Fibroblast of lung (primary cell): ENCODE measurements at places on chromosomes 7 and 10.

DNA sequence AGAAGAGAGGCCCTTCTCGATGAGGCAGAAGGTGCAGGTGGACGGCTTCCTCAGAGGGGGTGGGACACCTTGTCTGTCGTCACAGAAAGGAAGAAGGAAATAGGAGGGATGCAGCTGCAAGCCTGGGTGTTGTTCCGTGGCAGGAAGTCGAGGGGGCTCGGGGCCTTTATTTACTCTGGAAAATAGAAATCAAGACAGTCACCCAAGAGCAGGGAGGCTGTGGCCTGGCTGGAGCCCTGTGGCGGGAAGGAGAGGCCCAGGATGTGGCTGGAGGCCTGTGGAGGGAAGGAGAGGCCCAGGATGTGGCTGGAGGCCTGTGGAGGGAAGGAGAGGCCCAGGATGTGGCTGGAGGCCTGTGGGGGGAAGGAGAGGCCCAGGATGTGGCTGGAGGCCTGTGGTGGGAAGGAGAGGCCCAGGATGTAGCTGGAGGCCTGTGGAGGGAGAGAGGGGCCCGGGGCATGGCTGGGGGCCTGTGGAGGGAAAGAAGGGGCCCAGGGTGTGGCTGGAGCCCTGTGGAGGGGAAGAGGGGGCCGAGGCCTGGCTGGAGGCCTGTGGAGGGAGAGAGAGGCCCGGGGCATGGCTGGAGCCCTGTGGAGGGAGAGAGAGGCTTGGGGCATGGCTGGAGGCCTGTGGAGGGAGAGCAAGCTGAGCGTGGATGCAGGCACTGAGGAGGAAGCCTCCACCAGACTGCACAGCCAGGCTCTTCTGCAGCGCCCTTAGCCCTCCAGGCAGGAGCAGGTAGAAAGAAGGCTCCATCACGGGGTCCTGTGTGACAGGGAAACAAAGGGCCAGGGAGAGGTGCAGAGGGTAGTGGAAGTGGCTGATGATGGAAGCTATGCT is 97.3 kb upstream of the SFMBT2 start:
- DNase-seq, result no peak

DNA sequence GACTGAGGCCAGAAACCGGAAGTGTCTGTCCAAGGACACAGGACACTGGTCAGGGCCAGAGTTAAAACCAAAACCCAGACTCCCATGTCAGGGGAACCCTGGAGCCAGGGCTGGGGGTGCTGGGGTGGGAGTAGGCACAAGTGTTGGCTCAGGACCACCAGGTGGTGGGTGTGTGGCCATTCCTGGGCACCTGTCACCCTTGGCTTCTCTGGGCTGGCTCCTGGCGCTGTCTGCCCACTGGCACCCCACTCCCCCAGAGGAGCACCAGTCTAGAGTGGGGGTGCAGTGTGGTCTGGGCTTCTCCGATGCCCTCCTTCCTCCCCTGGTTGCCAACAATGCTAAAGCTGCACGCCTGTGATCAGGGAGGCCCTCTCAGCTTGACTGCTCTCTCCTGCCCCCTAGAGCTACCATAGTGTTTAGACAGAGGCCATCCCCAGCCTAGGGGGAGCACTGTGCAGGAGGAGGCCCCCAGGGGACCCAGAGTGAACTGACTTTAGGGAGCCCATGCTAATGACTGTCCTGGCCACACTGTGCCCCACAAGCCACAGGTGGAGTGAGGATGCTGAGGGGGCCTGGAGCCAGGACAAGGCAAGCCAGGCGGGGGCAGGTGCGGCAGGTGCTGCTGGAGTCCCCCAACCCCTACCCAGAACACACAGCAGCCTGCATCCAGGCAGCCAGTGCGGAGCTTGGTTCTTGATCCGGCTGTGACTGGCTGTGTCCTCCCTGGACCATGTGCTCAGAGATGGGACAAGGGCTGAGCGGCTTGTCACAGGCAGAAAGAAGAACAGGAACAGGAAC is 11.0 kb downstream of the RASGEF1A start:
- no peak for DNase-seq

GRCh38 chr10:22611425-22612115 is 102.8 kb downstream of the PIP4K2A start:
- no peak for DNase-seq

DNA sequence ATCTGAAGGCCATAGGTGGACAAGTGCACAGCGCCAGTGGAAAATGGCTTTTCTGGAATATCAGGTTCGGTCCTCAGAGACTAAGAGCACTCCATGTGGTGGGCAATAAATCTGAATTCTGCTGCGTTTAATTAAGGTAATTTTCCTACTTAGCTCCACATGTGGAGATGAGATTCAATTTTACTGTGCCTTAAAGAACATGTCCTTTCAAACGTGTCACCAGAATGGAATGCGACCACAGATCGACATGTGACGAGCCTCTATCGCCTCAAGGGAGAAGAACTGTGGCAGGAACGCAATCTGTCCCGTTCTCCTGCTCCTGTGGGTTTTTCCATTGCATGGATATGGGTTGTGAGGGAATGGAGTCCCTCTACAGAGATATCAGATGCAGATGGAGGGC is 205.3 kb upstream of the ZNF32 start:
- peak; percentile 40 for DNase-seq

GRCh38 chr10:107544706-107545520 is 380.4 kb upstream of the SORCS1 start:
- no peak for DNase-seq

GRCh38 chr7:41630741-41631140 is 72.1 kb downstream of the INHBA start:
- no peak for DNase-seq

DNA sequence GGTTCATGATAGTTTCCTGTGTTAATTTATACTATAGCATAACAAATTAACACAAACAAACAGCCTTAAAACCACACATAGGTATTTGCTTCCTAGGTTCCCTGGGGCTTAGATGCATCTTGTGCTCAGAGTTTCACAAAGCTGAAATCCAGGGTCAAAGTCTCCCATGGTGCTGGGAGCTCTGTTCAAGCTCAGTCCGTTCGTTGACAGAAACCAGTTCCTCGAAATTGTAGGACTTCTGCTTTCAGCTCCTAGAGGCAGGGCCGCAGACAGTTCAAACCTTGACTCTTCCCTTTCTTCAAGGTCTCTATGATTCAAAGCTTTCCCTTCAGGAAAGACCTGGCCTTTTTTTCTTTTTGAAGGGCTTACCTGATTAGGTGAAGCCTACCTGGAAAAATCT is 90.5 kb downstream of the VSTM2A start:
- DNase-seq, result no peak

DNA sequence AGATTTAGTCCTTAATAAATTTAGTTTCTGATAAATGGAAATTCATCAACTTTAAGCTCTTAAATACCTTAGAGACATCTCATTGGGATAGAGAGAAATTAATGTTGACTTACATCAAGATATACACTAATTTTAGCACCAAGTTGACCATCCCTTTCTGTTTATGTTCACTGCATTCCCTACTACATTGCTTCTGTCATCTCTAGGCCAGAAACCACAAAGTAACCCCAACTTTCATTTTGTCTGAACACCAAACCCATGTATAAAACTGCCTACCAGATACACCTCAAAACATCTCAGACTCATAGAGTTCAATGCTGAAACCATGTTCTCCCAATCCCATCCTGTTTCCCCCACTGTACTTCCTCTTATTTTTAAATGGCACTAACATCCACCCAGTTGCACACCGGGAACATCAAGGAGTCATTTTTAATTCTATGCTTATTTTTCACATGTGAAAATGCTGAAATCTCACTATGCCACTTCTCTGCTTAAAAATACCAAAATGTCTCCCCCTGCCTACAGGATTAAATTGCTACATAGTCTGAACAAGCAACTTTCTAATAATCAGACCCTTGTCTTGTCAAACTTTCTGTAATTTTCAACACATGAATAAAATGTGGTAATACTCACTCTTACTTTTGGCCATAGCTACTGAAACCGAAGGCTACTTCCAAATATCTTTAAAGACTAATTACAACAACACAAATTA is 201.6 kb downstream of the SEMA3D start:
- peak; percentile 30 for DNase-seq

GRCh38 chr7:116886543-116887156 is 24.3 kb downstream of the CAPZA2 start:
- no peak for DNase-seq

DNA sequence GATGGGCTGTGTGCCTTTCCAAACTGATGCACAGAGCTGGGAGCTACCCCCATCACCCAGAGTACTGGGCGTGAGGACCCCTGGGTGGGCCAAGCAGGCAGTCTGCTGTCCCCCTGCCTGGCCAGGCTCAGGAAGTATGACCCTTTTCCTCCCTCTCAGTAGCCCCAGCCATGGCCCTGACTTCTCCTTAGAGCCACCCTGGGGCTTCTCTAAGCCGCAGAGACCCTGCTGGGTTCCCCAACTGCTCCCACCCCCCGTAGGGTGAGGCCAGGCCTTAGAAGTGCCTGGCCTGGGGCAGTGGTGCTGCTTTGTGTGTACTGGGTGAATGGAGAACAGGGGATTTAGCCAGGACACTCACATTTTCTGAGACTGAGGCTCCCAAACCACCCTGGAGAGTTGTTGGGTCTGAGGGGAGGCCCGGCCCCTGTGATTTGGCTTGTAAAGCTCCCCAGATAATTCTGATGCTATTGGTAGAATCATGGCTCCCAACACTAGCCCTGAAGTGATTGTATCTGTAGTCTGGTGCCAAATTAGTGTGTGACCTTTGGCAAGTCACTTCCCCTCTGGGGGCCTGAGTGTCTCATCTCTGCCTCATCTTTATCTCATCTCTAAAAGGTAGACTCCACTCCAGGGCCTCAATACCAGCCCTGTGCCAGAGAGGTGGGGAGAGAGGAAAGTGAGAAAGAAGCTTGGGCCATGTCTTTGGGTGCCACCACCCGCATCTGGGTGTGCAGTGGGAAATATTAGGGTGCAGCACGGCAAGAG is 99.7 kb upstream of the PPIF start:
- no peak for DNase-seq

GRCh38 chr7:123724817-123725253 is 24.0 kb downstream of the WASL start:
- no peak for DNase-seq

DNA sequence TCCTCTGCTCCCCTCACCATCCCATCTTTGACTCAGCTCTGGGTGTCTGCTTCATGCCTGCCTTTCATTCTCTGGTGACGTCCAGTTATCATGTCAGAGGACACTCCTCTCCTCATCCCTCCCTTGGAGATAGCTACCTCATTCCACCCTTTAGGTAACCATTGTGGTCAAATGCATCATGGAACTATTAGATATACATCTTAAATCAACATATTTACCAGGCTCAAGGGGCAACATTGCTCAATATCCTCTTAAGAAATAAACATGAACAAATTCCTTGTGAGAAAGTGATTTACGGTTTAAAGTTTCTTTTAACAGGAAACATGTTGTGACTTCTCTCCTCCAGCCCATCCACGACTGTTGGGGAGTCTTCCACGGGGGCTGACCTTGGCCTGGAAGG is 511.6 kb upstream of the IGFBP3 start:
- DNase-seq, result peak; percentile 69

DNA sequence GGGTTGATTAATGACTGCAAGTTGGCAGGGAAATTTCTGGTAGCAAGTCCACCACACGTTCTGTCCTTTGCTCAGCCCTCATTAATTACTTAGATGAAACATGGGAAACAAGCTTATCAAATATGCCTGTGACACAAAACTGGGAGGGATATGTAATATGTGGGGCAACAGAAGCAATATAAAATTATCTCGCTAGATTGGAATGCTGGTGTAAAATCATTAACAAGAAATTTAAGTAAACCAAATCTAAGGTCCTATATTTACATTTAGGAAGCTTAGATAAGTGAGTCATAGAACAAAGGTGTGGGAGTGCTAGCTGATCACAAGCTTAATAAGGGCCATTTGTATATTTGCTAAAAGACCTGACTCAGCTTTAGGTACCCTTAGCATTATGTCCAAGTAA is 23.5 kb downstream of the TRPV5 start:
- DNase-seq, result no peak
